ENCODE measurements at places on chromosomes 5 and 9.

GRCh38 chr9:134427153-134427782, 101.0 kb downstream of the RXRA start:
- DNase-seq = no peak

GRCh38 chr9:72204062-72204461, 54.8 kb downstream of the GDA start:
- DNase-seq = no peak

DNA sequence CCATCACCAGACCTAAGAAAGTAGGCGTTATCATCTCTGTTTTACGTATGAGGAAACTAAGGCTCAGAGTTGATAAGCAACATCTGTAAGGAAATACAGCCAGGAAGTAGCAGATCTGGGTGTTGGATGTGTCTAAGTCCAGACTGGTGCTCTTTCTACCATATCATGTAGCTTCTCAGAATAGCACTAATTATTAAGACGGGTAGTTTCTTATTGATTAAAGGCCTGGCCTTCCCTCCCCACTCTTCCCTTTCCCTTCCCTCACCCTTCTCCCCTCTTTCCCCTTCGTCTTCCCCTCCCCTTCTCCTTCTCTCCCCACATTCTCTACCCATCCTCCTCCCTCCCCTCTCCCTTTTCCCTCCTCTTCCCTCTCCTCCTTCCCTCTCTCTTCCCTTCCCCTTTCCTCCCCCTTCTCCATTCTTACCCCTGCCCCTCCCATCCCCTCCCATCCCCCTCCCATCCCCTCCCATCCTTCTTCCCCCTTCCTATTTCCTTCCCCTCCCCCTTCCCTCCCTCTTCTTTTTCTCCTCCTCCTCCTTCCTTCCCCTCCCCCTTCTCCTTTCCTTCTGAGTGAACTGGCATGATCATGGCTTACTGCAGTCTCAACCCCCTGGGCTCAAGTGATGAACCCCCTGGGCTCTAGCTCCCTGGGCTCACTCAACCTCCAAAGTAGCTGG, 79.4 kb downstream of the SNX24 start:
- no peak for DNase-seq

DNA sequence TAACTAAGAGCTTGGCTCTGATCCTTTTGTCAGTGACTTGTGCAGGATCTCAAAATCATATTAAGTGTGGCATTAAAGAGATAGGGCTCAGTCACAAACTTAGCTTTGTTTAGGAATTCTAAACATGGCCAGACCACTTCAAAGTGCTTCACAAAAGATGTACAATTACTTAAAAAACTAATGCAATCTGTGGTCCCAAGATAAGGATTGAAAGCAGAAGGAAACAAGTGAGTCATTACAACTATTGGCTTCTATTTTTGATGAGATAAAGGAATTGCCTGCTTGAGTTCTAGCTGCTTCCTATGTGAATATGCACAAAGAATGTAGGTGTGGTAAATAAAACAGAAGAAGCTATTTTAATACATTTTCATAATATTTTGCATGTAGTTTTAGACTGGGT, 44.9 kb upstream of the SLC12A2 start:
- peak; percentile 34 for DNase-seq
